ENCODE measurements at places on chromosomes 6 and 20.

DNA sequence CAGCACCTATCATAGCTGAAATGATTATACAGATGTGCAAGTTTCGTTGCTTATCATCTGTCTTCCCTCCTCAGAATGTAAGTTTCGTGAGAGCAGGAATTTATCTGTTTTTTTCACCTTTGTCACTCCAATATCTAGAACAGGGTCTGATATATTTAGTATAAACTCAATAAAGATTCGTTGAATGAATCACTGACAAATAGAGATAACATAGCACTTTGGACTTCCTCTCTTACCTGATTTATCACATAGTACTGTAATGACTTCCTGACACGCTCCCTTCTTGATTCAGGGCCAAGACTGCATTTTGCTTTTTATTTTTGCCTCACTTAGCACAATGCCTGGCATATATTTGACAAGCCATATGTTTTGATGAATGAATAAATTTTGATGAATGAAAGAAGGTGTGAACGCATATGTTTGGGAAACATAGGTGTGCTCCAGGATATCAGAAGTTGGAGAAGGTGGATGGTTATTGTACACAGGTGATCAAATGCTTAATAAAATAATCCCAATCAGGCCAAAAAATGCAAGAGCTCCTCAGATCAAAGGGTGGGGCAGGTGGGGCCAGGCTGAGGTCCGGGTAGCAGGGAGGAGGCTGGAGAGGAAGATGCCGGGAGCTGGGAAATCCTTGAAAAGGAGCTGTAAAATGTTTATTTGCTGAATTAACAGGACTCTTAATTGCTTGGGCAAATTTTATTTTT is 33.0 kb downstream of the PIM1 start:
- no peak for DNase-seq

DNA sequence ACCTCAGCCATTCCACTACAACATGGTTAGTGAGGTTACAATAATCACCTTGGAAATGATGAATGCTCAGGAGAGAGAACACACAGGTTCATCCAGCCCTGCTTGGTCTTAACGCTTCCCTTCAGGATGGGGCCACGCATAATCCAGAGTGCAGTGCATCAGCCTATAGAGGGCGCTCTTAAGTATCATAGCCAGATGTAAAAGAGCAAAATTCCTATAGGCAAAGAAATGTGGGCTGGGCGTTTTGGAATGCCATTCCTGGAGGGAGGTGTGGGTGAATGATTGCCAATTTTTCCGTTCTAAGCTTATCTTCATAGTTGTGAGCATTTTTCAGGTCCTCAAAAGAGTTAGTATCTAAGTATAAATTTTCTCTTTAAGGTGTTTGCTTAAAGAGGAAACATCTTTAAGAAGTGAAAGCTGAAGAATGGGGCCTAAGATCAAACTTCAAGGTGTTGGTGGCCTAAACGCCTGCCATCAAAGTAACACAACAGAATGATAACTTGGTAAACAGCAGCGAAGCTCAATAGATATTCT is 1.8 kb downstream of the RIPOR2 start:
- DNase-seq: no peak

DNA sequence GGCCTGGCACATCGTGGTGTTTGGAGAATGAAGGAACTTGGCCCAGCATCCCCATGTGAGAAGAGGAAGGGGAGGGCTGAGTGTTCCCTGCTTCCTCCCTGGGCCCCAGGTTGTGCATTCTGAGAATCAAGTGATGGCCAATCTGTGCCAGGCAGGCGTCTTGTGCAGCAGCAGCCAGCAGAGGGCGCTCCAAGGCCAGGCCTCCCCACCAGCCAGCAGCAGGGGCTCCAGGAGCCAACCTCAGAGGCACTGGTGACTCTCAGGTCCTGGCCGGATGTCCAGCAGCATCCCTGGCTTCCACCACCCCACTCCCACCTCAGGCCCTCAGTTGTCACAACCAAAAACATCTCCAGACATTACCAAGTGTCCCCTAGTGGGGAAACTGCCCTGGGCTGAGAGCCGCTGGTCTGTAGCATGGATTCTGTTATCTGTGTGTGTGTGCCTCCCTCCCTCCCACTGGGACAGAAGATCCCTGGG is 192.0 kb downstream of the PREX1 start:
- DNase-seq: peak; percentile 44

DNA sequence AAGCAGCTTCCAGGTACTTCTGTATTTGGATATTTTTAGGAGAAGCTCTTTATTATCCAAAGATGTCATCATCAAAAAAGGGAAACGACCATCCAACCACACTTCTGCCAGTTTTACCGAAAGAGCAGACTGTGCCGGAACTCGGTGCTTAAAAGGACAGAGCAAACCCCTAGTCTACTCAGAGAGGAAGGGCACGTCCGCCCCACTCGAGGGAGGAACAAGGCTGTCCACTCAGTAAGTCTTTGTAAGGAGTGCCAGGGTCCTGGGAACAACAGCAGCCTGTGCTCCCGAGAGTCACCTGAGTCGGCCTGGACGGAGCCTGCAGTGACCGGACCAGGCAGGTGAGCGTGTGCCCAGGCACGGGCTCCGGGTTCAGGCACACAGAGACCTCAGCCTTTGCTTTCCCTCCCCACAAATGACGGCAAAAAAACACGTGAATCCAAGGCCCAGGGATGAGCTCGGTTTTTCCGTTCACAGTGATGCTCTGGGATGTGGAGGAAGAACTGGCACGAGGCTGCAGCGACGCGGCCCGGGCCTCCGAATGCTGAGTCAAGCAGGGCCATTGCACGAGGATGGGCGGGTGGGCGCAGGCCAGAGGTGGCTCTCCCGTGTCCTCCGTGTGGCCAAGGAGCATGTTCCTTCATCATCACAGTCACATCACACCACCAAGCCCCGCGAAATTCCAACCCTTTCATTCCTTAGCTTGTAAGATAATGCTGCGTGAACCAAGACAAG is 17.4 kb upstream of the SLCO4A1 start:
- DNase-seq: no peak

- no peak for DNase-seq
These were observed 1242.7 kb downstream of the EPHA7 start for GRCh38 chr6:92176666-92177065.

DNA sequence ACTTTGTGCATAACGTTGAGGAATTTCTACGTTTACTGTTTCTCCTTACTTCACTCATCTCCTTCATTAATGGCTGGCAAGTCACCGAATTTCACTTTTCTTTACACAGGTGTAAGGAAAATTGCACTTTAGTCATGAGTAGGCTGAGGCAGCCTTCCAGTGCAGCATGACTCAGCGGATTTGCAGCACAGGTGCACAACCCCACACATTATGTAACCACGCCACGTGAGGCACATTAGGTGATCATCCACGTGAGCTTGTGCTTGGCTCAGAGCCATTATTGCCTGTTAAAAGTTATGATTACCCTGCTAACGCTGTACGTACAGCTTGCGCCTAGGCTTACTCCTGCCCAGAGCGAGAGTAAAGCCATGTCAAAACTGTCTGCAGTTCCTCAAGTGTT is 158.8 kb downstream of the NKAIN2 start:
- no peak for DNase-seq
